Fibroblast of skin of abdomen (primary cell): ENCODE measurements at places on chromosomes 11 and 22.

DNA sequence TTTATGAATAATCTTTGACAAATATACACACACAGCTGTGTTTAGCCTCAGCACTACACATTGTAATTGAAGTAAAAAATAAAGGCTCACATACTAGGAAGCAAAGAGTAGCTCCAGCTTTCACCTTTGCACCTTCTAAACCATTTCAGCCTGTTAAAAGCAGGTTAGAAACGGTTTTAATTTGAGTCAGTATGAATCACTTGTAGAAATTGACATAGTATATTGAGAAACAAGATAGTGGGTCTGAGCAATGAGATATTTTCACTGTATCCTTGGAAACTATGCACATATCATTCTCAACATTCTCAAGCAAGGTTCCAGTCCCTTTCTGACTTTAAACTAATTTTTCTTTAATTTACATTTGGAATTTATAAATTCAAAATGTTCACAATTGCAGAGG, 380.3 kb downstream of the AASDHPPT start:
- DNase-seq = peak; percentile 66

GRCh38 chr11:117444256-117444655, 116.6 kb downstream of the CEP164 start:
- DNase-seq = no peak

GRCh38 chr11:93196816-93197379, 893 bp downstream of the SLC36A4 start:
- DNase-seq = peak; percentile 6

DNA sequence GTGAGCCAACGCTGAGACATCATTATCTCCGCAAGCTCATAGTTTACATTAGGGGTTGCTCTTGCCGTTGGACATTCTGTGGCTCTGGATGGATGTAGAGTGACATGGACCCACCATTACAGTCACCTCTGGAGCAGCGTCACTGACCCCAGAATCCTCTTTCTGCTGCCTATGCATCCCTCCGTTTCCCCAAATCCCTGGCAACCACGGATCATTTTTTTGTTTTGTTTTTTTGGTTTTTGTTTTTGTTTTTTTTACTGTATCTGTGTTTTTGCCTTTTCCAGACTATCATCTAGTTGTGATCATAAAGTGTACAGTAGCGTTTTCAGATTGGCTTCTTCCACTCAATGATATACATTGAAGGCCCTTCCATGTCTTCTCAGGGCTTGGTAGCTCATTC, 4.0 kb downstream of the PARVB start:
- DNase-seq = no peak

DNA sequence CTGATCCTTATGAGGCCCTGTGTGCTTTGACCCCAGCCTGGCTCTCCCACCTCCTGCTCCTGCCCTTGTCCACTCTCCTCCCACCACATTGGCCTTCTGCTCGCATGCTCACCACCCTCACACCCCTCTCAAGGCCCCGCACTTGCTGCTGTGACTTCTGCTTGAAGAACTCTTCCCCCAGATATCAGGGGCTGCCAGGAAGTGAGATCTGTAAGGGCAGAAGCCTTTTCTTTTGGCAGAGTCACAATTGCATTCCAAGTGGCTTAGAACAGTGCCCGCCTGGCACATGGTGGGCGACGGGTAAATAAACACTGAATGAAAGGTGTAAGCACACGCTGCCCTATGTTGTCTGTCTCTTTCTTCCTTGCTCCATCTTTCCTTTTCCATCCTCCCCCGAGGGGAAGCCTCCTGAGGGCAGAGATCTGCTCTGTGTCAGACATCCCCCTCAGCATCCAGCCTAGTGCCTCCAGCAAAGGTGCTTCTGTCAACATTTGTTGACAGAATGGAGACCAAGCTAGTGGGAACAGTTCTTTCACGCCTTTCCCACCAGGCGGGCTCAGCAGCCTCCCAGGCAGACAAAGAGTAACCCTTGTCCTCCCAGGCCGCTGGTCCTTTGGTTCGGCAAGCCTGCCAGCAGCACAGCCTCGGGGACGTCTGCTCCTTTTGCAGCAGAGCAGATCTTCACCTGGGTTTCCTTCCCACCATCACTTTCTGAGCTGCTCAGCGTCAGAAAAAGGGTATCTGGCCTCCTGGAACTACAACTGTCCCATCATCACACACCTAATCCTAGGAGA, 10.0 kb upstream of the PEX26 start:
- no peak for DNase-seq

- DNase-seq = peak; percentile 92
Measured at GRCh38 chr11:66855574-66856495, 1.0 kb upstream of the LRFN4 start.

DNA sequence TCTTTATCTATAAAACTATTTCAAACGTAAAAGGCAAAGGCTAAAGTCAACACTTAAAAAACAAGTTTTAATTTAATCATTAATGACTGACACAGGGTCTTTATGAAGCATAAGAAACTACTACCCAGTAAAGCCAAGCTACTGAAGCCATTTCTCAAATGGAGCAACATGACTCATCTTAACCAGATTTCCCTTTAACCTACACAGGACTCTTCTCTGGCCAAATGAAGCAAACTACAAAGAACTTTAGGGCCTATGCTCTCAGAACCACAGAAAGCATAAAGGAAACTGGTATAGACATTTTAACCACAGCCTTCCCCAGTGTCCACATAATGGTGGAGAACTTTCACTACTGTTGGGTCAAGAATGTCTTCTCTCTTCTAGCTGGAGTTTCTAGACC, 34.7 kb downstream of the ALG9 start:
- no peak for DNase-seq

DNA sequence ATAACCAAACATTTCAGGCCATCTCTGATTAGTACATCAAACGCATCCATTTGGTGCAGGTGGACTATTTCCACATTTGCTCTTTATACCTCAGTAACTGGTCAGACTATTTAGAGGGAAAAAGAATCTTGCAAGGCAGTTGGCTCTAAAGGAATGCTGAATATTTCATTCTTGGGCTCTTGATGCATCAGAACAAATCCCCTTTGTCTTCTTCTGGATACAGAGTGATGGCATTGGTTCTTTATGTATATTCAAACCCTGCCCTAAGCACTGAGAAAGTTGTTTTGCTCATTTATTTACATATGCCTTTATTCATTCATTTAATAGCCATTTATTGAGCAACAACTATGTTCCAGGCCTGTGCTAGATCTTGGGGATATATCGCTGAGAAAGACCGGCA, 31.1 kb upstream of the RAB30 start:
- no peak for DNase-seq

DNA sequence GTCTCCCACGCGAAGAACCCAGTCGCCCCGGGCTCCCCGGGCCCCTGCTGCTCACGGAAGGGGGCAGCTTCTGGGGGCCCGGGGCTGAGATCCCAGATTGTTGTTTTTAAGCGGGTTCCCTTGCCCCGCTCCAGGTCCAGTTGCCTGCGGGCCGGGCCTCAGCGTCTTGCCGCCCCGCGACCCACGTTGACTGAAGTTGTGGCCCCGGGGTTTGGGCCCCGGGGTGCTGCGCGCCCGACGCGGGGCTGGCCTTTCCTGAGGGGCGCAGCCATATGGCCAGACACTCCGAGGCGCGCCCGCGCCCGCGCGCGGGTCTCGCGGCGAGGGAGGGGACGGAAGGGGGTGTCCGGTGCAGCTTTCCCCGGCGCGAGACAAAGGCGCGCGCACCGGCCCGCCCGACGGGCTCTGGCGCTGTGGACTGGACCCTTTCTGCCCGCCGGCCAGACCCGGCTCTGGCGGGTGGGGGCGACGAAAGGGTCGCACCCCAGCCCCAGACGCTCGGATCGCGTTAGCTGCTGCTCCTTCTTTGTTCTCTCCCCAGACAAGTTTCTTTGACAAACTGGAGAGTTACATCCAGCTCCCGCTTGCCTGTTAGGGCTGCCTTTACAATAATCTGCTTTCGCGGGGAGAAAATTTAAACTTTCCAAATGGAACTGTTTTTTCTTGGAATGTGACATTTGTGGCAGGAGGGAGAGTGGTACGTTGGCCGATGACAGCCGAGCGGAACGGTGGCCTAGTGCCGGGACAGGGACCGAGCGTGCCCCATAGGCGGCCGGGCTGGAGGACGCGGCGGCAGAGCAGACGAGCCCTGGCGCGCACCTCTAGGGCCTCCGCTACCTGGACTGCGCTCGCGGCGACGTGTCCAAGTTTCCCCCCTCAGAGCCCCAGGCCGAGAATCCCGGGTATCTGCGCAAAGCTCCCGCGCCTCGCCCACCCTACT, 716 bp downstream of the AMOTL1 start:
- peak; percentile 43 for DNase-seq

GRCh38 chr22:45129703-45130524, 33.8 kb upstream of the NUP50 start:
- no peak for DNase-seq

- DNase-seq = no peak
Measured at GRCh38 chr11:57680552-57680874, 12.6 kb downstream of the ZDHHC5 start.

DNA sequence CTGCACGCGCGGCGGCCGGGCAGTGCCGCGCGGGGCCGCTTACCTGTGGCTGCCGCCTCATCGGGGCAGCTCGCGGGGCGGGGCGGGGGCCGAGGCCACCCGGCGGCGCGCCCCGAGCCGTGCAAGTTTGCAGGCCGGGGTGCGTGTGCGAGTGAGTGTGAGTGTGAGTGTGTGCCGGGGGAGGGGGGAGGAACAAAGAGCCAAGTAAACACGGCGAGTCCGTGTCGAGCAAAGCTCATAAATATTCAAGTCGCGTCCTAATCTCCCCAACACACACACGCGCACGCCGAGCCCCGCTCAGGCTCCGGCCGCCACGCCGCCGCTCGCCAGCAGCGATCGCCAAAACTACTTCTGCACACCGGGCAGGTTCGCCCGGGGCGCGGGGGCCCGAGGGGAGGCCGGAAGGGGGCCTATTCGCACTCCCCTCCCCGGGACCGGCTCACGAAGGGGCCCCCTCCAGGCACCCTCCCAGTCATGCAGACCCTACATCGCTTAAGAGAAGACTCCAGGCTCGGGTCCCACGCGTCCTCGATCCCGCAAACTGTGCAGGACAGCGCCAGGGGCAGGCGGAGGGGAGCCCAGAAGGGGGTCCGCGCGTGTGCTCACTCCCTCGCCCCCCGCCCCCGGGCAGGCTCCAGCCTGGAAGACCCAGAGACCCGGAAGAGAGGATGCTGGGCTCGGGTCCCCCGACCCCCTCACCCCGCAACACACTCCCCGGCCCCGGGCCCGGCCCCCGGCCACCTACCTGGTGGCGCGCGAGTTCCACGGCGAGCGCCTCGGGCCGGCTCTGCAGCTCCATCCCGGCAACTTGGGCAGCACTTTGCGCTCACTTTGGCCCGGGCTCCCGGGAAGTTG, 827 bp downstream of the PHF21B start:
- no peak for DNase-seq

GRCh38 chr22:33440756-33441155, 382.6 kb upstream of the SYN3 start:
- no peak for DNase-seq

- DNase-seq = no peak
Measured at GRCh38 chr11:130846606-130847005, 69.7 kb downstream of the SNX19 start.

GRCh38 chr22:40044870-40045834, 50.4 kb downstream of the FAM83F start:
- DNase-seq = no peak

GRCh38 chr11:73343076-73343873, 32.9 kb upstream of the RELT start:
- DNase-seq = no peak

GRCh38 chr11:130729193-130729592, 187.1 kb downstream of the SNX19 start:
- no peak for DNase-seq

DNA sequence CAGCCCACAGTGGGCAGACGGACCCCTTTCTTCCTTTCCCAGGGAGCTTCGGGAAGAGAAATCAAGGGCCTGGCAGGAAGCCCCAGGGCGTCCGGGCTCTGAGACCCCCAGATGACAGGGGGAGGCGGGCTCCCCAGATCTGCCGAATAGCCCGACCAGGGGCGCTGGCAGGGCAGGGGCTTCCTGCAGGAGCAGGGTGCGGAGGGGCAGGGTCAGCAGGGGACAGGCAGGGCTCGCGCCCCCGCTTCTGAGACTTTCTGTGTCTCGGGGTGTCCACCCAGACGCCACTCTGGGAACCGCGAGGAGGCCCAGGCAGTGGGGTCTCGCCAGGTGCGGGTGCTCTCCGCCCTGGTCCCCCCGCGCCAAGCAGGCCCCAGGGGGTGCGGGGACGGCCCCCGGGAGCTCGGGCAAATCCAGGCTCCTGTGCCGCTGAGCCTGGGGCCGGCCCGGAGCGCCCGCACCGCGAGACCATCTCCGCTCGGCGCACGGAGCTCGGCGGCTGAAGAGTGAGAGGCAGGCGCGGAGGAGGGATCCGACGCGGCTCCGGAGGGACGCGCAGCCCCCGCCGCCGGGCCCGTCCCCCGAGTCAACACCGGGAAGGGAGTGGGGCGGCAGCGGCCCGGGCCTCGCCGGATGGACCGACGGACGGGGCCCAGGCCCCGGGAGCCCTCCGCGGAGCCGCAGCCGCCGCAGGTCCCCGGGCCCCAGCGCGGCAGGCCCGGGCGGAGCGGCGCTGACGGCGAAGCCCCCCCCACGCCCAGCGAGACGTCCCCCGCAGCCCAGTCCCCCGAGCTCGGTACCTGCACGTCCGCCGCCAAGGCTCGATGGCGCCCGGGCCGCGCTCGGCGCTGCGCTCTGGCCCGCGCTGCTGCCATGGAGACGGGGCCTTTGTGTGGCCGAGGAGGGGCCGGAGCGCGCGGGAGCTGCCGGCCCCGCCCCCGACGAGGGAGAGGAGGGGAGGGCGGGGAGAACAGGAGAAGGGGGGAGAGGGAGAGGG, at the start of gene PLXNB2:
Gene PLXNB2 (minus strand): TSS at position 894 of the 997 bp plus-strand sequence. CDS start 17,062 bp downstream, outside the sequence.
- DNase-seq = peak; percentile 82

DNA sequence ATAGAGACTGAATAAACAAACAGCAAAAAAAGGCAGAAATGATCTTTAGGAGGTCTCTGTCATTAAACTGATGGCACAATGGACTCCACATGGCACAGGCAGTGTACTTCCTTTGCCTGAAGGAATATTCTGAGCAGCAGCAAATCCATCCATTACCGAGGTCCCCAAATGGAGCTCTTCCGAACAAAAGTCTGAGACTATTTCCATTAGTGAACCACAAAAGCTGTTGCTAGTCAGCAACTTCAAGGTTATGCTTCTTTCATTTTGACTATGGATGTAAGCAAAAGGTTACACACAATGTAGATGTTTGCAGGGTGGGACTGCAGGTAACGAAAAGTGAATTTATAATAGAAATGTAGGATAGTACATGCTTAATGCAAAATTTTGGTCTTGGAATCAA, 14.5 kb downstream of the NARS2 start:
- DNase-seq = no peak
